ENCODE measurements at places on chromosomes 2 and 18.

DNA sequence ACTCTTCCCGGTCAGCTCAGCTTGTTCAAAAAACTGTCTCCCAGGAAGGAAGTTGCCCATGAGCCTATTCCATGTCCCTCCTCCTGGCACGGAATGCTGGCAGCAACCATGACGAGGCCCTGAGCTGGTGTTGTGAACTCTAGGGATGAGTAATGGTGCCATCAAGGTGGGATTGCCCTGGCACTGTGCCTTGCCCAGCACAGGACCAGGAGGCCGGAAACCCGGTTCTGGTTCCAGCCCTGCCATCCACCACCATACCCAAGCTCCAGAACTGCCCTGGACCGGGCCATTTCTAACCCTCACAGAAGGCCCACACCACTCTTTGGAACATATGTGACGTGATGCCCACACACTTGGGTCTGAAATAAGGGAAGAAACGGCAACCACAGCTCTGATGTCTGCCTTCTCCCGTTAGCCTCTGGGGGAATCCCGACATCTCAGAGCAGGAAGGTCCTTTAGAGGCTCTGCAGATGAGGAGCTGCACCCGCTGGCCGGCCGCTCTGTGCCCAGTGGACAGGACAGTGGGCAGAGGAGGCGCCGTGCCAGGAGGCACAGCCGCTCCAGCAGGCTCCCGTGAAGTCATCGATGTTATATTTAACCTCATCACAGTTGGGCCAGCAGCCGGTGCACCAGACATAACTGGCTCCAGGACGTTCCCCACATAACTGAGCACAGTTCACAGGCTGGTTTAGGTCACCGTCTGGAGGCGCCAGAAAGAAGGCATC lies 462.1 kb upstream of the ID2 start:
- DNase-seq = no peak

DNA sequence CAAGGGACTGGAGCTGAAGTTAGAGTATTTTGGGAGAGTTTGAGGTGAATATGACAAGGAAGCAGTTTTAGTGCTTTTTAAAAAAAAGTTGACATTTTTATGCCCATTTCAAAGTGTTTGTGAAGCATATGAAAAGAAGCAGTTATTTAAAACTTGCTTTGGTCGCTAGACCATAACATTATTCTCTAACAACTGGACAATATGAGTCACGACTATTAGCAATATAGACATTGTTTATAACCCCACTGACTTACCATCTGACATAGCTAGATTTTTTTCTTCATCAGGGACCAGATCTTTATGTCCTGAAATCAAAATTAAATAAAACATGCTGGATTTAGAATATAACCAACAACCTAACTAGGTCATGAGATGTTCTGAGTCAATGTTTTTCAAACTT lies 22.6 kb upstream of the DYTN start:
- DNase-seq = no peak

DNA sequence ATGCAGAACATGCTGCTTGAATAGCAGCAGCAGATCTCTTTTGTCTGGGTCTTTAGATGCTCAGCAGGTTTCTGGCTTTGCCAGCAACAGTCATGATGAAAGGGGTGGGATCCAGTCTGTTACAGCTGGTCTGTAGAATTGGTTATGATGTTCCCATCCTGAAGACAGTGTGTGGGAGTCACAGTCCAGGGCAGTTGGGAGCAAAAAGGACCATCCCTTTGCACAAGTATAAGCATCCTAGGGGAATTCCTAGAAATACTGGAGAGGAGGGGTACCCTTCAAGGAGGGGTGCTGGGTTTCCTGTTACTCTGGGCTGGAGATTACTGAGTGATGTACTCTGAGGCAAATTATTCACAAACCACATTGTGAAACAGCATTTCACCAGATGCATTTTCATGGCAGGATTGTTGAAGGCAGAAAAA lies 119.9 kb upstream of the RND3 start:
- no peak for DNase-seq

GRCh38 chr2:230592775-230593174 lies 119.9 kb upstream of the CAB39 start:
- no peak for DNase-seq

DNA sequence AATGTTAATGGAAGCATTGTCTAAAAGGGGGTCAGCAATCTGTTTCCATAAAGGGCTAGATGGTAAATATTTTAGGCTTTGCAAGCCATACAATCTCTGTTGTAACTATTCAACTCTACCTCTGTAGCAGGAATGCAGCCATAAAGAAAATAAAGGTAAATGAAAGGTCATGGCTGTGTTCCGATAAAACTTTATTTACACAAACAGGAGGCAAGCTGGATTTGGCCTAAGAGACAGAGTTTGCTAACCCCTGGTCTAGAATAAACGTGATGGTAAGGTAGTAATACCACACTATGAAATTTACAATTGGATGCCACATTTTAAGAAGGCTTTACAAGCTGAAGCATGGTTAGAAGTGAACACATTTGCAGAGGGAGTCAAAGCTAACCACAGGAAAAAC lies 91.4 kb downstream of the EXOC6B start:
- DNase-seq = no peak

DNA sequence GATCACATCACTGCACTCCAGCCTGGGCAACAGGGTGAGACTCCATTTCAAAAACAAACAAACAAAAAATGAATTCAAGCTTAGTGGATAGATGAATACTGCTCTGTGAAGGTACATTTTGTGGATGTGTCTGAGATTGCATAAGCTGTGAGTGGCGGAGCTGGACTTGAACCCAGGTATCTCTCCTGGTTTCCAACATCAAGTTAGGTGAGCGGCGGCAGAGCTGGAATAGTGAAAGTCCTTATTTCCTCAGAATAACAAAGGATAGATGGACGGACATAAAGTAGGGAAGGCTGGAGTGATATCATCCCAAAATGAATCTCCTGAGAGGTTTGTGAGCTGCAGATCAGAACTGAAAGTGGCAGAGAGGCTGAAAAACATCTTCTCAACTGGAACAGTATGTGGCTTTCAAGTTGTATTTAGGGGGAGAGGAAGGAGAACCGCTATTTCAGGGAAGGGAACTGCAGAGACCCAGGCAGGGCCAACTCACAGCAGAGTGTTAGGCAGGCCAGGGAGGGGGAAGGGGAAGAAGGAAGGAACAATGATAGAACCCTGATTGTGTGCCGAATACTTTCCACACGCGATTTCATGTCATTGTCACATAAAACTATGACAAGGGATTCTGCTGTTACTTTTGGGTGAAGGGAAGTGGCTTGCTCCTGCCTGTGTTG lies 106.2 kb downstream of the LPIN1 start:
- DNase-seq = no peak

- DNase-seq = no peak
These were observed 106.3 kb upstream of the SEC11C start for GRCh38 chr18:59033359-59033758.

GRCh38 chr18:3180325-3180724 lies 39.4 kb downstream of the MYOM1 start:
- DNase-seq = no peak

Data from GM12891 (cell line).